ENCODE measurements at places on chromosomes 3 and 15.

DNA sequence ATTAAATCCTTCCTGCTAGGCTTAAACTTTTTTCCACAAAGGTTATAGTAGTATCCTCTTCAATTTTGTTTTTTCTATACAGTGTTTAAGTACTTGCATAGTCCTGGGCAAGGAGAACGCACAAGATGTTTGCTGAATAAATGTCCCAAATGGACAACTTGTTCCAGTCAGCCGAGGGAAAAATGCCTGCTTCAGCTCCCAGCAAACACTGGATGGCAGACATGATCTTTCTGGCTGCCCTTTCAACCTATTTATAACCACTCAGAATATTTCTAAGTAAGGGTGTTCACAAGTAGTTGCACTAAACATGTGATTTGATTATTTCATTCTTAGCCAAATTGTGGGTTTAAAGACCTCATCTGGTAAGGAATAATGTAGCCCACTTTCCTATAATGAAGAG, 29.8 kb downstream of the GNB4 start:
- no peak for DNase-seq

GRCh38 chr15:30985081-30985531, 6.3 kb downstream of the MTMR10 start:
- DNase-seq, result no peak

DNA sequence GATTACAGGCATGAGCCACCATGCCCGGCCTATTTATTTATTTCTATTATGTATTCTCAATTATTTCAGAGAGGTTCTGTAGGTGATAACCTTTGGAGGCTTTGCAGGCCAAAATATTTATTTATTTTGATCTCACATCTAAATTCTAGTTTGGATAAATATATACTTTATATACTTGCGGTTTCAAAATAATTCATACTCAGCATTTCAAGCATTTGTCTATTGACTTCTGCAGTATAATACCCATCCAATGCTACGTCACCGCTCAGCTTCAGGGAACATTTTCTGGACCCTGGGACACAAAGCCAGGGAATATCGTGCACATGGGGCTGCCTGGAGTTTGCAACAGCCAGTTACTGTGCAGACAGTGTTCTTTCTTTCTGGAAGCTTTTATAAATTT, 22.6 kb downstream of the CGGBP1 start:
- no peak for DNase-seq

DNA sequence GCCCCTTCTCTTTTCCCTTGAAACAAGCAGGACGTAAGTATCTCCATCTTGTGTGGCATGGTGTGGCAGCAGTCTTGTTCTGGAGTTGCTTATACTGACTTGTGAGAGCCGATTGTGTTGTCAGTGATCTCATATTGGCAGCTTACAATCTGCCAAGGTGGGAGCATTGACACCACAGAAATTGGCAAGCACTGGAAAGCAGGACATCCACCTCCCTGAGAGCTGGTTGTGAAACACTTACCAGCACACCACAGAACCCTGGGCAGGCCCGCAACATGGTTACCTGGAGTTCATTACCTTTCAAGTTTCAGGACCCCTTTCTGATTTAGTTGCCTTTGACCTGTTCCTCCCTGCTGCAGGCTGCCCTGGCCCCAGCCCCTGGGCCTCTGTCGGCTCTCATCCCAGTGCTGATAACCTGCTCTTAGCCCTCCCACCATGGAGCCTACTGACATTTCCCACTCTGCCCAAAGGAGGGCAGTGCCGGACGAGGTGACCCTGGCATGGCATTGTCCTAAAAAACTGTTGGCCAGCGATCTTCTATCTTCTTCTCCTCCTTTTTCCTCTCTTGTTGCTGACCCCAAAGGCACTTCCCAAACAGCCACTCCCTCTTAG, 10.6 kb upstream of the ATP2B2 start:
- DNase-seq, result no peak

- DNase-seq, result no peak
Observed at GRCh38 chr3:171803044-171803443, 7.2 kb downstream of the PLD1 start.

DNA sequence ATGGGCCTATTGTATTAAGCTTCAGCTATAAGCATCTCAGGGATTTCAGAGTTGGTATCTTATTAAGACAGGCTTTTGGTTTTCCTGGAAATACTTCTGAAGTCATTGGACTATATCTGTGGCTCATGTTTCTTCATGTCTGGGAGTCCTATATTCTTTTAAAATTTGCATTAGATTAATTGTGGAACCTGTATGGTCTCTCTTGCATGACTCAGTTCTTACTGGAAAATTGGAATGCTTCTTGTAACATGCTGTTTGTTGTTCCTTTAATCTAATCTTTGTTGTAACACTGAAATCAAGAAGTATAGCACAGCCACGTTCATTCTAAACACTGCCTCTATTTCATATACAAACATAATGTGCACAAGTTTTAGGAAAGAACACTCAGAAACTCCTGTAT, 208.1 kb downstream of the RBMS3 start:
- DNase-seq, result no peak

GRCh38 chr3:117168896-117169295, 459.3 kb downstream of the TUSC7 start:
- DNase-seq, result no peak

GRCh38 chr15:101024073-101024695, 105.0 kb downstream of the LRRK1 start:
- DNase-seq, result no peak
